Activated effector memory CD4-positive, alpha-beta T cell treated with Interleukin-2 at 50 U/mL for 16 hours (primary cell): ENCODE measurements at places on chromosomes 2 and 18.

DNA sequence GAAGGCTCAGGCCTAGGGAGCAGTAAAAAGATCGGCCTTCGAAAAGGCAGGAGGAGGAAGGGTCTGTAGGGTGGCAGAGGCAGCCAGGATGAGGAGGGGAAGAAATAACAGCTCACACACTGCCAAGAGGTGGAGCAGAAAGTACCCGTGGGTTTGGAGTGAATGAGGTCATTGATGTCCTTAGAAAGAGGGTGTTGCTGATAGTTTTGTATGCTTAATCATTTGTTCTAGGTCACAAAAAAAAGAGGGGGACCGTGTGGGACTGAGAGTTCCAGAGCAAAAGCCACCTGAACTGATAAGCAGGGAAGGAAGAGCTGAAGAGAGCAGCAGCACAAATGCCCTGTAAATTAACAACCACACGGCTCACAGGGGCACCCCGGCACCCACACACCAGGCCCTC, 140.4 kb downstream of the FAM161A start:
- DNase-seq: no peak

DNA sequence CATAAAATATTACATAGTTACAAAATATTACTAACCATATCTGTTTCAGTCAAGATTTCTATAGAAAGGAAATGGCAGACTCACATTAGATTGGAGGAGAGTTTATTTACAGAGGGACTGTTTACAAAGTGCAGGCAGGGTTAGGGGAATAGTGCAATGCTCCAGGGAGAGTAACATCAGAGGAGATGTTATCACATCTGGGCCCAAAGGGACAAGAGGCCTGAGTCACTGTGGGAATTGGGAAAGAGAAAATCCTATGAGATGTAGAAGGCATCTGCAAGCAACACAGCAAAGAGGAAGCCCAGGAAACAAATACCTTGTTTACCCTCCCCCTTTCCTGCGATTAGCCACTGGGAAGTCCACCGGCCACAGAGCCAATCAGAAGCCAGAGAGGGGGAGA, 227.3 kb upstream of the TANK start:
- DNase-seq: no peak

DNA sequence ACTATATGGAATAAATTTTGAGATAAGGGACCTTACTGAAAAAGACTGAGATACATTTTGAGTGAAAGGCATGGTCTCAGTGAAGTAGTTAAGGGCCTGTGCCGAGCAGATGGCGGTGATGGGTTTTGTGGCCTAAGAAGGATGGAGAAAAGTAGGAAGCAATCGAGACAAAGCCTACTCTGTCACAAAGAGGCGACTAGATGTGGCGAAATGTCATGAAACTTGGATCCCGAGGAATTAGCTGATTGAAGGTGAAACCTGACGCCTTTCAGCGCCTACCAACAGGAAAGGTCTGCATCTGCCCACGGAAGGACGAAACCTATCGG, 558 bp upstream of the CEP192 start:
- DNase-seq: no peak

DNA sequence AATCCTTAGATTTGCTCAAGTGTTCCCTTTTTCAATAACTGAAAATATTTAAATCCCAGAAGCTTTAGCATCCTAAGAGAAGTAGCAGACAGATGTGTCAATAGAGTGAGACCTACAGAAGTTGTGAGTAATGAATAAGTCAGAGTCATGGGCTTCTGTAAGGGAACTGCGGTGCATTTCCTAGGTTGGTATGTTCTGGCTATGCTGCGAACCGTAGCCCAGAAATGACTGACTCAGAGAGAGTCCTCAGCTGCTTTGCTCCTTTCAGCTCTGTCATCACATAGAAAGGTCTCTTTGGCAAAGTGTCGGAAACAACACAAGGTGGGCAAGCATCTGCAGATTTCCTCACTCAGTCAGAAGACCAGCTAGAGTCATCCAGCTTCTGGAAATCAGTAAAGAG, 297.1 kb downstream of the ARHGAP15 start:
- DNase-seq: no peak

GRCh38 chr18:25016666-25017065, 335.3 kb downstream of the ZNF521 start:
- DNase-seq: no peak

- DNase-seq: no peak
These were observed 115.3 kb upstream of the SCN7A start for GRCh38 chr2:166609183-166609959.

GRCh38 chr18:79610461-79611039, 69.1 kb upstream of the CTDP1 start:
- no peak for DNase-seq

DNA sequence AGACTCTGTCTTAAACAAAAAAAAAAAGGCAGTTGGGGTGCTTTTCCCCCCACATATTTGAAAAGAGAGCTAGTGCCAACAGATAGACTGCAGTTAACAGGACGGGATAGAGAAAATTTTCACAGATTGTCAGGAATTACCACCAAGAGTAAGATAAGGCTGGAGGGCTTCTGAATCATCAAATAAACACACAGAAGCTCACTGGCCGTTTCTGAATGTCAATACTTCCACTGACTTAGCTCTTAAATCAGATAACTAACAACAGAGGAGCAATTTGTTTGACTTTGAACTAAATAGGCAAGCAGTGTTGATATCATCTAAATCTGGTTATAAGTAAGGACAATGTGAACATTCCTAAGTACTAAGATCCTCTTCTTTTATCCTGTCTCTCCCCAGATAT, 34.7 kb downstream of the PIEZO2 start:
- no peak for DNase-seq

DNA sequence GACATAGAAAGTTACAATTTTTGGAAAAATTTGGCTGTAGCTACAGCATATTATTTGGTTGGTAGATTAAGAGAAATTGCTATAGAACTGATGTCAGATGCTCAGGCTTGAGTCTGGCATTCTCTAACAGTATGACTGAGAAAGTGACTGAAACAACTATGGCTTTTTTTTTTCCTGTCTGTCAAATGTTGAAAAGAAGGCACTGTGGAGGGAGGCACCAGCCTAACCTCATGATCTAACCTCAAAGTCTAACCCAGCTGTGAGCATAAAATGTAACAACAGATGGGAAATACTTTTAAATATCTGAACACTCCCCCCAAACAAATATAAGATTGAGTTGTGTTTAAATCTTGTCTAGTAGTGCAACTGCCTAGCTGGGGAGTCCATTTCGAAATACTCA, 629.1 kb downstream of the LRP1B start:
- DNase-seq: no peak

GRCh38 chr2:182554950-182555349, 128.1 kb upstream of the PDE1A start:
- DNase-seq: no peak

DNA sequence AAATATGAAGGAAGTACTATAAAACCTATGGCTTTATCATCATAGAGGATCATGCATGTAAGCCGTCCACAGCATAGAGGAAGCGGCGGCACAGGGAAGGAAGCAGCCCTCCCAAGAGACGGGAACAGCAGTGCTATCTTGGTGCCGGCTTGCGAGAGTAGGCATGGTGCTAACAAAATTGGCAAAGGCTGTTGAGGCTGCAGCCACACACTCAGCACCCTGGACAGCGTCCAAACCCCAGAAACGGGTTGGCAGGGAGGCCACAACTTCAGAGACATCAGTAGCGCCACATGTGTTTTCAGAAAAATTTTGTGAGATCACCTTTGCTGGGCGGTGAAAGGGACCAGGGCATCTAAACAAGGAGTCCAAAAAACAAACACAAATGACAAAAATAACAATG, 37.7 kb downstream of the NETO1 start:
- DNase-seq: no peak

DNA sequence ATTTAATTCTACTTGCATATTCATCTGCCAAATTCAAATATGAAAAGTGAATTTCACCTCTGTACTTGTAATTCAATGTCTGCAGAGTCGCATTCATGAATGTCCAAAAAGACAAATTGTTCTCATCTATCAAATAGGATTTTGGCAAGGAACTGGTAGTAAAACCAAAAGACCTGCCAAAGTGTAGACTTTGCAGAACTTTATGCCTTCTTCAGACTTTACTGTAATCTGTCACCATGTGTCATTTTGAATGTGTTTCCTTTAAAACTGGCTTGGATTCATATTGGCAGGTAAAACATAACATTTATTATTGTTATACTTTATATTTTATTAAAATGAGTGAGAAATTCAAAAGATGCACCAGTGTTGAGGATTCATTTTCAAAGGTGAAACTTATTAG, 701.9 kb upstream of the LINC00305 start:
- DNase-seq: no peak

DNA sequence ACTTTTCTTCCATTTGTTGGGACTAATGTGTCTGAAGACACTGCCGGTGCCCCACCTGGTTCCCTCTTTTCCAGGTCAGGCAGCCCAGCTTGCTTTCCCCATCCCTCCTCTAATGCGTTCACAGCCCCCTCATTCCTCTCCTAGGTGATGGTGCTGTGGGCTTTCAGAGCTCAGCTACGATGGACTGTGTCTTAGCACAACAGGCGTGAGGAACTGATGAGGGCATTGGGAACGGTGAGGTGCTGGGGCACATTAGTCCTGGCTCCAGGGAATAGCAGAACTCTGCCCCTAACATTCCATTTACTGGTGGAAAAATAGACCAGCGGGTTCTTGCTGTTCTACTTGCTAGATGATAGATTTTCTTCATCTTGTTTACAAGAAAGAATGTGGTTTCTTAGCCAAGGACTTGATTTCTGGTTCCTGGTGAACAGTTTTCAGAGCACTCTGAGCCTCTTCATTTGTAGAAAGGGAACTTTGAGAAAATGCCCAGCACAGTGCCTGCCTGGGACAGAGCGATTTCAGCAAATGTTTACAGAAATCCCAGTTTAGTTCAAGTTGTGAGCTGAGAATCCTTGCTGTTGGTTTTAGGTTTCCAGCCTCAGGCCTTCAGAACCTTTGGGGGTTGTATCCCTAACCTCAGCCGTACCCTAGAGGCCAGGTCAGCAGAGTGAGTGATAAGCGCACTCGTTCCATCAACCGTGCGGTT, 42.5 kb downstream of the LDLRAD4 start:
- no peak for DNase-seq

DNA sequence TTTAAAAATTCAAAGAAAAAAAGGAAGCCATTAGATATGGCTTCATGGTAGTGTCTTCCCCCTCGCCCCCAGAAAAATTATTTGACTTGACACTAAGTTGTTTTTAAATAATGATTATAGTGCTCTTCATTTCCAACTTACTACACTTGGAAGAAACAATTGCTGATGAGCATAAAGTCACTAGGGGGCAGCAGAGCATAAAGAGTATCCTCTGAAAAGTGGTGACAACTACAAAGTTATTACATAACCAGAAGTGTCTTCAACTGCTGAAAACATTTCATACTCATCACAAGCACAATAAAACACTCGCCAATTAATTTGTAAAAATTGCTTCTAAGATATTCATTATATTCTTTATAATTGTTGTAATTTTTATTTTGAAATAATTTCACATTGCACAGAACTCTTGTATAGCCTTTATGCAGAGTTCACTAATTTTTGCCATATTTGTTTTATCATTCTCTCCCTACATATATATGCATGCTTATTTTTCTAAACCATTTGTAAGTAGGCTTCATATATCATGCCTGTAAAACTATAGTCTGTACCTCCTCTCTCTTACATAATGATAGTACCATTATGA, 54.9 kb downstream of the EXOC6B start:
- DNase-seq: no peak

DNA sequence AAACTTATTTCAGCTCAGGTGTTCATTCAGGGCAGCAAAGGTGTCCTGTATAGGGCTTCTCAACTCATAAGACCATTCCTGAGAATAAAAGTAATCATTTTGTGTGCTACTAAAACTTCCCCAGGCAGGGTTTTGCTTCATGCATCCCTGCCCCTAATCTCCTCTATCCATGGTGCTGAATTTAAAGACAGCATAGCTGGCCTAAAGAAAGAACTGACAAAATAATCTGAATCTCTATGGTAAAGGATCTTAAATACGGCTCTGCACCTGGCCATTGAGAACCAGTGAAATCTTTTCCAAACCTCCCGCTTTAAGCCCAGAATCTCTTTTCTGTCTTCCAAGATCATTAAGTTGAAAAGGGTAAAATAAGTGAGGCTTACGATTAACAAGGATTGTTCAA, 292.1 kb upstream of the KLHL29 start:
- no peak for DNase-seq

GRCh38 chr2:27009716-27010115, 23.0 kb upstream of the TMEM214 start:
- no peak for DNase-seq

DNA sequence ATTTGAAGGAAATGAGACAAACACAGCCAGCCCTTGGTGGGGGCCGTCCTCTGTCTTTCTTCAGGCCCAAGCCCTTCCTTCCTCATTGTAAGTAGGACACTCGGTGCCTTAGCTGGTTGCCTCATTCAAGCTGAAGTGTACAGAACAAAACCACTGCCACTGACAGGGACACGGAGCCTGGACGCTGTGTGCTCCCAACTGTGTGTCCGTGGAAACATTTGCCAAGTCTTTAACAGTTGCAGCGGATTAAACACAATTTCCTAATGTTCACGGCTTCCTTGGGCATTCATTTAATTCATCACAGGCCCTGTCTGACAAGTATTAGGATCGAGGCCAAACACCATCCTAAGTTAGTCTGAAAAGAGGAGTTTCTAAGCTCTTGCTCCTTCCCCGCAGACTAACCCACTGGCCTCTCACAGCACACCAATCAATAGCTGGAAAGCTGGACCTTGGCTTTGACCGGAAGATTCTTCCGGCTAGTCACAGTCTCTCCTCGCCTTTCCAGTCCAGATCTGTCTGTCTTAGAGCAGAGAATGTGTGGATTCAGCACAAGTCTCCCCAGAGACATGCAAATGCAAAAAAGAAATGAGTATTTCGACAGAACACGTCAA, 68.7 kb upstream of the ACSL3 start:
- no peak for DNase-seq

GRCh38 chr2:8276026-8276425, 405.8 kb upstream of the ID2 start:
- DNase-seq: no peak

- DNase-seq: no peak
These were observed 109.9 kb downstream of the MSTN start for GRCh38 chr2:189952536-189953109.

DNA sequence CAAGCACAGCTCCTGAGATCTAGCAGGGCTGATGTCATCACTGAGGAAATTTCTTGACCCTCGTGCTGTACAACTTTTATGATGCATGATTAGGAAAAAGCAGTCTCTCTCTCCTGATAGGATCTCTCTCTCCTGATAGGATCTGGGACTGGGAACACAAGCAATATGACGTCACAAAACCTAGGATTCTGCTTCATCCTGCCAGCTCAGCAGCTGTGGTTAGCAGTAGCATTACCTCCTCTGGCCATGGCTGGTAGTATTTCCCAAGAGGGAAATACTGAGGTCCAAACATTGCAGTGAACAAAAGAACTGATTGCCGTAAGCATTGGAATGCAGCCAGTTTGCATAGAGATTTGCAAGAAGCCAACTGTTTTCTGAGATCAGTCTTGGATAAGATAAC, 521.2 kb upstream of the POU3F3 start:
- DNase-seq: no peak
